ENCODE measurements at places on chromosomes 3 and 15.

- DNase-seq: no peak
Observed at GRCh38 chr3:63264716-63265115, 13.4 kb upstream of the SYNPR start.

DNA sequence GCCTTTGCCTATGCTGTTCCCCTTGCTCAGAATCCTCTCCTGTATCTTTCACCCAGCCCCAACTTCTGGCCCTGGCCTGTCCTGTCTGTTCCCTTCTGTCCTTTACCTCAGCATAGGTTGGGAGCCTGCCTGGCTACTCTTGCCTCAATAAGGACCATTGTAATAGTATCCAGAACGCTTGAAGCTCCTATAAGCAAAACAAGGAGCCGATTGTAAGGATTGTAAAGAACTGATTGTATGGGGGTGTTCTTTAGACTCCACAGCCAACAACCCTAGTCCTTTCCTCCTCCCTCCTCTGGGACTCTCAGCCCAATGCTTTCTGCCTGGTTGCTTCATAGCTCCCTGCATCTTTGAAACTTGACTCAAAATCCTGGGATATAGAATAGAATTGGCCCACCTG is 18.7 kb upstream of the RAD54L2 start:
- no peak for DNase-seq

GRCh38 chr3:180175572-180175971 is 138.8 kb upstream of the PEX5L start:
- no peak for DNase-seq

GRCh38 chr3:18024715-18025114 is 282.3 kb upstream of the TBC1D5 start:
- DNase-seq: no peak

DNA sequence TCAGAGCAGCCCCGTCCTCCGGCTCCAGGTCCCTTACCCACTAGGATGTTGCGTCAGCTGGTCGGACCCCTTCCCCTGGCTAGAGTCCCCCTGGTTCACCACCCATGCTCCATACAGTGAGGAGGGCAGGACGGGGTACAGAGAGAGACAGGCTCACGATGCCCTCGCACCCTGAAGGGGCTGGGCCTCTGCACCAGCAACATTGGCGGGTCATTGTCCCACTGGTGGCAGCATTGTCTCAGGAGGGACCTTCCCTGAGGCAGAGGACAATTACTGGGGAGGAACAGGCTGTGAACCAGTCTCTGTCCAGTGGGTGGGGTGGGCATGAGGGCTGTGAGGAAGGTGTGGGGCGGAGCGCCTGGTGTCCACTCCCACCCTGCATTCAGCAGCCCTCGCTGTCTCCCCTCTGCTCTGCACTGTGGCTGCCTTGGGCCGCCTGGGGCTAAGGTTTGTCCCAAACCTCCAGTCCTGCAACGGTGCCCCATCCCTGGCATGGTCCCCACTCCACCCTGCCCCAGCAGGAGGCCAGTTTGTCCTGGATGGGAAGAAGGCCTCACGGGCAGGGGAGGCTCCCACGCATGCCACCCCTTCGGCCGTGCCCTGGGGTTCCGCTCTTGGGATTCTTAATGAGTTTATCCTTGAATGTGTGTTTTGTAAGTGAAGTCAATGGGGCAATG is 48.0 kb upstream of the KLF13 start:
- no peak for DNase-seq

GRCh38 chr3:53420831-53421230 is 73.5 kb upstream of the DCP1A start:
- no peak for DNase-seq

- DNase-seq: no peak
Observed at GRCh38 chr15:91813924-91814323, 39.6 kb upstream of the SLCO3A1 start.

DNA sequence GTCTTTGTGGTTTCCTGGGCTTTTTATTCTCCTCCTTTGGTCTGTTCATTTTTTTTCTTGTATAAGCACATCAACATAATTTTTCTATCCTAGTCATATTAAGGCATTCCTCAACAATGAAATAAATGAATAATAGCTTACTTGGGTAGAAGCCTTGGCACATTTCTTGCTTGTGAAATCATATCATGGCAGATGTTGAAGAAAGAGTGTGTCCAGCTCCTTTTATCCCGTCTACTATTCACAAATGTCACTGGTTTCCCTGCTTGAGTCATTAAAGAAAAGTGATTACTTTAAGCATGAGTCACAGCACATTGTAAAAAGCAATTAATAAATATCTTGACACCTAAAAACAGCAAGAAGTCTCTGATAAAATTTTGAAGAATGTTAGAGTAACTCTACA is 42.1 kb downstream of the MINAR1 start:
- no peak for DNase-seq

- no peak for DNase-seq
Observed at GRCh38 chr3:157384031-157384430, 52.6 kb upstream of the PTX3 start.

DNA sequence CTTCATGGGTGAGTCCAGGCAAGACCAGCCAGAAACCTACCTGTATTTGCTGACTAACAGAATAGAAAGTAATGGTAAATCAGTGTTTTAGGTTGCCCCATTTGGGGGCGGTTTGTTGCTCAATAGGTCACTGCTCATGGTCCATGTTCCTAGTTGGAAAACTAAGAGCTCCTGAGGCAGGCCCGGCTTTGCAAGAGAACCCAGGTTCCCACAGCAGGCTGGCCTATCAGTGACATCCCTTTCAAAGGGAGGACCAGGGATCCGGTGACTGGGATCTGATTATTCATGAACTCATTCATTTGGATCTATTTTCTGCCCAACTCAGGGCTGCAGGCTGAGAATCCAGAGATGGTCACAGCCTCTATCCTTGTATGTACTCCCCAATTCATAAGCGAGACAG is 163.9 kb downstream of the WNT7A start:
- no peak for DNase-seq

All from cortex of kidney (tissue), 1 donor.